ENCODE measurements at places on chromosomes 6 and 20. TPM values are rescaled to one million over a fixed set of nuclear protein-coding genes. Genes with fewer than 3 reads are reported as not detected.

- no peak for DNase-seq
These were observed 1.9 kb upstream of the KIAA1586 start for GRCh38 chr6:57044568-57044967.

DNA sequence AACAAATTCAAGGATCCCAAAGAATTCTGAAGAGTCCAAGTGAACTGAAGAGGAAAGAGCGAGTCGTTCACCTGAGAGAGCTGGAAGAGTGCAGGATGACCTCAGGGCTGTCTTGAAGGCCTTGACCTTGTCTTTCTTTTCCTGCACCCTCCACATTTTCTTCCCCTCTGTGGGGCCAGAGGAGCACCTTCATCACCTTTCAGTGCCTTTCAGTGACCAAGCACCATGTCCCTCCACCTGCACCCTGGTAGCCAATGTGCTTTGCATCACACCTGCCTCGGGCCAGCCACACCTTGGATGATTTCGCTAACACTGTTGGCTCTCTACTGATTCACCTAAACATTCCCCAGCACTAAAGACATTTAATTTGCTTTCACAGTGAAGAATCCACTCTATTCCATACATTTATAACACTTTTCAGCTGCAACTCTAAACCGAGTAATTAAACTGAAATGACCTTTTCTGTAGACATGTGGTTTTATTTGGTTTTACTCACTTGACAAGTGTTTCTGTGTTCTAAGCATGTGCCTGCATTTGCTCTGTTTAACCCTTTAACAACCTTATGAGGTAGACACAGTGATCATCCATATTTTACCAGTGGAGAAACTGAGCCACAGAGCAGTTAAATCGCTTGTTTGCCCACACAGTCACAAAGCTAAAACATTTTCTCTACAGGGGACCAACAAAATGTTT, 121.3 kb upstream of the CST7 start:
- no peak for DNase-seq

- DNase-seq, result no peak
These were observed 120.5 kb upstream of the SULF2 start for GRCh38 chr20:47905628-47906347.

The BEND6 gene
- total RNA-seq, result 27.1 TPM

The PRND gene
- 1.1 TPM for total RNA-seq
